ENCODE measurements at places on chromosomes 7 and 10.

GRCh38 chr10:48453451-48454301, 147.2 kb downstream of the MAPK8 start:
- no peak for DNase-seq

DNA sequence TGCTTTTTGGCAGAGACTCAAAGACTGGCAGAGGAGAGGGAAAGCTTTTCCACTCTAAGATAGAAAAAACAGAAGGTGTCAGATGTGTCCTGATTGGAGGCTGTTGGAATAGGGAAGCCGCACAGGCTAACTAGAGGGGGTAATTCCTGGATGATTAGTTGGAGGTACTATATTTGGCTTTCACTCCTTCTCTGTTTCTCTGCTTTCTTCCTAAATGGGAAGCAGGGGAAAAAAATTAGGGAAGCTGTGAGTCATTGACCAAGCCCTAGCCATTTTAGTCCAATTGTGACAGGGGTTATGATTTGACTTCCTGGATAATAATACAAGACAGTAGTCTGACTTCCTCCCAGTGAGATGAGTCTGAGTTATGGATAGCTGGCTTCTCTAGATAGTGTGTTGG, 475.2 kb upstream of the CELF2 start:
- no peak for DNase-seq

DNA sequence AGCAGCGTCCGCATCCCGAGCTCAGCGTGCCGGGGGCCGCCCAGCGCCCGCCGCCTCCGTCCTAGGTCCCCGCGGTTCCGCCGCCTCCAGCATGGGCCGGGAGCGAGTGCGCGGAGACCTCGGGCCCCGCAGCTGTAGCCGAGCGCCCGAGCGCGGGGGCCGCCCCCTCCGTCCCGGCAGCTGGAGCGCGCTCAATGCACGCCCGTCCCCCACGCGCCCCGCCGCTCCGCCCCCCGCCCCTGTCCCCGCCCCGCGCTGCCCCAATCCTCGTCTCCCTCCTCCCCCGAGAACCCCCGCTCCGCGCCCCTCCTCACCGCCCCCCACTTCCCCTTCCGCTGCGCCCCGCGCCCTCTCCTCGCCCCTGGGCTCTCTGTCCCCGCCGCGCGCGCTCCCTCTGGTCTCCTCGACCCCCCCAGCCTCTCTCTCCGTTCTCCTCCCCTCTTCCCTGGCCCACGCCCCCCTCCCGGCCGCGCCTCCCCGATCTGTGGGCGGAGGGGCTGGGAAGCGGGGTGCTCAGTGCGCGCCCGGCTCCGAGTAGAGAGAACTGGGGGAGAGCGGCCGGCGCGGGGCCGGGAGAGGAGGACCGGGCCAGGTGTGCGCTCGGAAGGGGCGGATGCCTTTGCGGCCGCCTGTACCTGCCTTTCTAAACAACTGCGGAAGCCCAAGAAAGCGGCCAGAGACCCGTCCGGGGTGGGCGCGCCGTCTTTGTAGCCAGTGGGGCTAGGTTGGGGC, at the start of gene VIPR2:
TSS of gene VIPR2 (minus strand) at position 110 of the 732 bp plus-strand sequence. CDS start at position 14, 96 bp downstream.
- DNase-seq = no peak

DNA sequence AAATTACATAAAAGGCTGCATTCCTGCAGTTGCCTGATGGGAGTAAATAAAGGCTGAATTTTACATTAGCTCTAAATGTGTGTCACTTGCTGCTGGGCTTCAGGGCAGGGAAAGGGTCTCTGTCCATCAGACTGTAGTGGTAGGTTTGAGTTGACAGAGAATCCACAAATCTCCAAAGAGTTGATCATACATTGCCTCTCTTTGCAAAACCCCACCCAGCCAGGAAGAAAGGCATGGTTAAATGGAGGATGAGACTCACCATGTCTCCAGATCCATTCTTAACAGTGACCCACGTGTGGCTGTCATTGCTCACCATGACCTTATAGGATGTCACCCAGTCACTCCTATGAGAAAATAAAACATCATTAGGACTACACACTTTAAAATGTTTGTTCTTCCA, 92.8 kb downstream of the CPXM2 start:
- DNase-seq = no peak

DNA sequence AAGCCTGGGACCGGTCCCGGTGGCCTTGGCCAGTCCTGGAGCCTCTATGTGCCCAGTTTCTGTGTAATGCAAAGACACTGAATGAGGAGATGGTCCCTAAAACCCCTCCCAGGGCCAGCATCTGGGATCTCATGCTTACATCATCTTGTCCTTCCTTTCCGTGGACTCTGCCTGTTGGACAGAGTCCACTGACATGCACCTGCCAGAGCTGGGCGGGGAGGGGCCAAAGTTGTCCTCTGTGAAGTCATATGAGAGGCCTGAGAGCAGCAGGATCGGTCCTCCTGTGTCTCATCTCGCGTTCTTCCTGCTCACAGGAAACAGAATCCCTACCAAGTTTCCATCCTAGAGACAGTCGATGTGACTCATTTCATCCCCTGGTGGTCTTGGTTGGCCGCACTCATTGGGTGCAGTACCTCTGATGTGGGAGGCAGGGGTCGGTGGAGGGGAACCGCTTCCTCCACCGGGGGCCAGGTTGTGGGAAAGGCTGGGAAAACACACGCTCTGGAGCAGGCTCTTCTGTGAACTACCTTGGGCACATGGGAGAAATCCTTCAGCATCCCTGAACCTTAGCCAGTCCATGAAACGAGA, 389.6 kb upstream of the PODXL start:
- no peak for DNase-seq

- no peak for DNase-seq
Observed at GRCh38 chr7:602341-603141, 82.9 kb upstream of the PDGFA start.

DNA sequence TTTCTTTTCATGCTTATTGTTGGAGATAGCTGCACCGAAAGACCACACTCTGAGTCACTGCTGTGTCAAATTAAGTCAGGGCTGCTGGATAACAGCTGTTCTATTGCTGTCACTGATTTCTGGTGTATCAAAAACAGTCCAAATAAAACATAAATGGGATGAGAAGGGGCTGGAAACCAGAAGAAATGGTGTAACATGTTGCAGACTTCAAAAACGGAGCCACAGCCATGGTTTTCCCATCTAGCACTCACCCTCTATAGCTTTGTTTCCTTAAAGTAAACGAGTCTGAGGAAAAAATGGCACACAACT, 103.3 kb upstream of the DIP2C start:
- no peak for DNase-seq

DNA sequence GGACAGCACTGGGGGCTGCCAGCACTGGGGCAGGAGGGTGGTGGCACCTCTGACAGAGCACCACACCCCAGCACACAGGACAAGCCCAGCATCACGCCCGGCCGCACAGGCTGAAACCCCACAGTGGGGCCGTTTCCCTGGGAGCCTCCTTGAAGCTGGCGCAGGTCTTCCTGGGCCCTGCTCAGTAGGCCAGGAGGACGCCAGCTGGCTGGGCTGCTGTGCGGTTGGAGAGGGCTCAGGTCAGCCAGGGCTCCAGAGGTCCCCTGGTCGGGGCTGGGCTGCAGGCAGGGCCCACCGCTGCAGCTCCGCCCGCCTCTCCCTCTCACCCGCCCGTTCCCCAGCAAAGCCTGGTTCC, 137.3 kb downstream of the TCERG1L start:
- no peak for DNase-seq

GRCh38 chr10:9898633-9899395, 1118.9 kb upstream of the CELF2 start:
- no peak for DNase-seq

DNA sequence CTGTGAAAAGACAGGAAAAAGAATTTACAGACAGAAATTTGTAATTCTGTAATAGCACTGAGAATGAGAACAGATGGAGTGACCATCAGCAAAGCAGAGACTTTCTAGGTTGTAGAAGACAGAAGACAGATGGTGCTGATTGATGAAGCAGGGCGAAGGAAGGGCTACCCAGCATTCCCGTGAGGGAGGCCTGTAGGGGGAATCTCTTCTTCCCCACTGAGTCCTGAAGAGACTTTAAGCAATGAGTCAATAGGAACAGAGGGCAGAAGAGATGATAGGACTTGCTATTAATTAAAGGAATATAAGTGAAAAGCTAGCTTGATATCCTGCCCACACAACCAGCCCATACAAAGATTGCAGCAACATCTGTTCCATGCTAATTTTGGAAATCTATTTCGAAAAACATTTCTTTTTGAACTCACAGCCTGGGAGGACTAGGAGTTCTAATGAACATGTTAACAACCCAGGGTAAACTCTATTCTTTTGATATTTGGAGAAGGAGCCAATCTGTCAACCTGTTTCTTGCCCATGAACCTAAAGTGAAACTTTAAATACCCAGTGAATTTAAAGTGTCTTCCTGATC, 44.1 kb downstream of the RALA start:
- DNase-seq = no peak

DNA sequence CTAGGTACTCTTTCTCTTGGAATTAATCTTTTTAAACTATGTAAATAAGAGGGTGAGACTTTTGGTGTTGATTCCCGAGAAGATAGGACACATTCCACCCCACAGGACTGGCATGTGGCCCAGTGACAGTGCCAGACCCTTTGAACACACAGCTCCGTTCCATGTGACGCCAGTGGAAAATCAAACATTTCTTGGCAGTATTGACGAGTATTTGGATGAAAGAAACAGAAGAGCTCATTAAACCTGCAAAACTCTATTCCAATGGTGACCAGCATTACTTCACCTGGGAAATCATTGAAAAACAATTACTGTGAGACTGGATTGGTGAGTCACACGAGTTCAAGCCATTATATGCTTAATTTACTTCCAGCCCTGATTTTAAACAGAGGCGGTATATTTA, 25.8 kb downstream of the AKR1E2 start:
- DNase-seq = no peak

DNA sequence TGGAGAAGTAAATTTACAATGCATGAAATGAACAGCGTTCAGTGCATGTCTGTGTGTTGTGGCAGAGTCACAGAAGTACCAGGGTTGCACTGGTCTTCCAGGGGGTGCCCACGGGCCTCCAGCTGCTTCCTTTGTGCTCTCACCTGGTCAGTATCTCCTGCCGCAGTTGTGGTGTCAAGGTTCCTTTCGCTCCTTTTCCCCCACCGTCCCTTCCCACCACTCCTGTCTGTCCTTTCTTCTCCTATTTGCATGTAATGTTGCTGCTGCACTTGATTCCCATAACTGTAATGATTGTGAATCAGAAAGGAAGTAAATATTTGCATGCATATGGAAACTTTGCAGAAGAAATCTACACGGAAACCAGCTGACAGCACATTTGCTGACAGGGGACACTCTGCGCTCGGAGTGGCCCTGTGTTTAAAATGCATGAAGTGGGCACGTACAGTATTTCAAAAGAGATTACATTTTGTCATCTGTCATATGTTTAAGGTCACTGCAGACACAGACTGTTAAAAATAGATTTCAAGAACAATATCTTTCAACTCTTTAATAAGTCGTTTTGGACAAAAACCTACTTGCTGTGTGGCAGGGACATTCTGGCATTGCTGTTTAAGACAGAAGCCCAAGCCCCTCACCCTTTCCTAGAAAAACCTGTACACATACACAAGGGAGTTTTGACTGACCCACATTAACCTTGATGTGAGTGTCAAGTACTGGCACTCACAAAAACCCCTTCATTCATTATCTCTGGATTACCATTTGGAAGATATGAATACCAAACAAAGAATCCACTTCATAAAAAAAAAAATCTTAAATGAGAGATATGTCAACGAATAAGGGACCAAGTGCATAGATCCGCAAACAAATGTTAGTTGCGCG, 336.7 kb upstream of the KLF6 start:
- DNase-seq = no peak

- DNase-seq = no peak
Observed at GRCh38 chr10:111830359-111830758, 353.2 kb downstream of the GPAM start.

GRCh38 chr7:122369756-122370155, 65.2 kb upstream of the FEZF1 start:
- DNase-seq = no peak

GRCh38 chr7:3592401-3593134, 291.5 kb downstream of the SDK1 start:
- no peak for DNase-seq

DNA sequence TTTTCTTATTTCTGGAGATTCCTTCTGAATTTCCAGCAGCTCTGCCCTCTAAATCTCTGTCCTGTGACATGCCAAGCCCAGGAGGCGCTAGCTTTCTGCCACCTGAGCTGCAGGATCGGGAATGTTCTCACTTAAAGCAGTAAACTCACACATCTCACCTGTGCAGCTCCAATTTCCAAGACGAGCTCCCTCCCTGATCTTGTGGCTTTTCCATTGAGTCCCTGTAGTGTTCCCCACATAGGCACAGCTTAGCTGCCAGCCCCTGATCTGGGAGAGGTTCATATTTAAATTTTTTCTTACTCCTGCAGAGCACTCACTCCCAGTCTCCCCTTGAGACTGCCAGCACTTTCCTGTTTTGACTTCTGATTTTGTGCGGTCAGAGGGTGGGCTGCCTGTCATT, 479.3 kb downstream of the GLRX3 start:
- DNase-seq = no peak

DNA sequence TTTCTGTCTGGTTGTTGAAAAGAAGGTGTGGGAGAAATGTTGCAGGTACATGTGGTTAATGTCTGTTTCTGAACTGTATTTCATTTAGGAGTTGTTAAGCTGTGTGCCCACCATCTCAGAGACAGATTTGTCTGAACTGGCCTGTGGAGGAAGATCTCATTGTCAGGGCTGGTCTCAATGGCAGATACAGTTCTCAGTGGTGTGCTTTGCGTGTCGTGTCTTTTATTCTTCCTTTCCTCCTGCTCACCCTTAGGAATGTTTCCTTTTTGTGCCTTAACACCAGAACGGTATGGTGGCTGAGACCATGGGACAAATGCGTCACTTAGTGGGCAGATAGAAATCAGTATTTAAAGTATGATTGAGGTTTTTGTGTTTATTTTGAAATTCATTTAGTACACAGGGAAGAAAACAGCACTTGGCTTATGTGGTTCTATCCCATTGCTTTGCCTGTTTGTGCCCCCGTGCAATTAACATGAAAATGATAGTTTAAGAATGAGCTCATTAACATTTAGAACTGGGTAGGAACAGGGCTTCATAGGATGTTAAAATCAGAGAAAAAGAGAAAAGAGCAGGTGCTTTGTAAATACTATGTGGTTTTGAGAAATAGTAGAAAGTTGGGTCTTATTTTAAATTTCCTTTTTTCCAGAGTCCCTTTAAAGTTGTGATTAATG, 112.6 kb downstream of the AUTS2 start:
- DNase-seq = no peak

- no peak for DNase-seq
Observed at GRCh38 chr10:89547853-89548513, 12.6 kb upstream of the SLC16A12 start.

DNA sequence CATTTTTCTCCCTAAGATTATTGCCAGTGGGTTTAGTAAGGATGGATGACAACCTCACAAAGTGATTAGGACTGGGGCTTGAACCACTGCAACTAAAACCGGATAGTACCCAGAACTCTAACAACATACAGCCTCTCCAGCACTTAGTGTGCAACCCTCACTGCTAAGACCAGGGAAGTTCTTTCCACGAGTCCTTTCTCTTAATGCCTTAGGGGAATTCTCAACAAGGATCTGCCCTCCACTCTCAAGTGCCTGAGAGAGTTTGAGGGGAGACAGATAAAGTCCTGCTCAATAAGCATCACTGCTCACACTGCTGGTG, 104.6 kb downstream of the NRP1 start:
- no peak for DNase-seq

GRCh38 chr10:122293961-122294380, 22.9 kb downstream of the BTBD16 start:
- no peak for DNase-seq
